Lower leg skin (tissue), 4 donors: ENCODE measurements at places on chromosomes 3 and 15. TPM values are rescaled to one million over a fixed set of nuclear protein-coding genes. Genes with fewer than 3 reads are reported as not detected.

- no peak for DNase-seq
Observed at GRCh38 chr3:117439812-117440211, 730.2 kb downstream of the TUSC7 start.

GRCh38 chr3:152322756-152323155 is 54.0 kb downstream of the MBNL1 start:
- no peak for DNase-seq

DNA sequence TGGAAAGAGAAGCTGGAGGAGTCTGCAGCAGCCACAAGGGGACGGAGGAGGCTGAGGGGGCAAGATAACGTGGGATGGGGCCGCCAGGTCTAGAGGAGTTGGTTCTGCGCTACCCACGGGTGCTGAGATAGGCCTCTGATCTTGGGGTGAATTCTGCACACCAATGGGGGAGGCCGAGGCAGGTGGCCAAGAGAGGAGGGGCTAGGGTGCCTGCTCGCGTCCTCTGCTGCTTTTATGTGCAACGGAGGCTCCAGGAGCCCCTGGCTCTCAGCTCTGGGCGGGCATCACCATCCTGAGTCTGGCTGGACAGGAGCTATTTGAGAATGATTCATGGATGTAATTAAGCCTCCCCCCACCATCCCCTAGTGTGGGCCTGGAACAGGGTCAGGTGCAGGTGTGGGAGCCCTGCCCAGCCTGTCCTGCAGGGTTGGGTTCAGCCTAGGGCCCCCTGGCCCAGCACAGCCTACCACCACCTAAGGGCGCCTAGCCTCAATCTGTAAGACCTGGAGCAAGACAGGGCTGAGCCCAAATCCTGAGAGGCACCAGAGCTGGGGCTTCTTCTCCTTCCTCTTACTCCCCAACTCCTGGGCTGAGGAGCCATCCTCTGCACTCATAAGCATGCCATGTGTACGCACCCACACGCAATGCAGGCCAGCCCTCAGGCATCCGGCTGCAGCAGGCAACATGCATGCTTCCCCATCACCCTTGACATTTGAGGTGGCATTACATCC is 32.3 kb upstream of the SEMA3F start:
- no peak for DNase-seq

- no peak for DNase-seq
Observed at GRCh38 chr15:81882504-81882903, 163.3 kb downstream of the MEX3B start.

The KCNAB1 gene
- 2.0 TPM for total RNA-seq

GRCh38 chr15:59242649-59243048 is 36.0 kb downstream of the LDHAL6B start:
- no peak for DNase-seq

DNA sequence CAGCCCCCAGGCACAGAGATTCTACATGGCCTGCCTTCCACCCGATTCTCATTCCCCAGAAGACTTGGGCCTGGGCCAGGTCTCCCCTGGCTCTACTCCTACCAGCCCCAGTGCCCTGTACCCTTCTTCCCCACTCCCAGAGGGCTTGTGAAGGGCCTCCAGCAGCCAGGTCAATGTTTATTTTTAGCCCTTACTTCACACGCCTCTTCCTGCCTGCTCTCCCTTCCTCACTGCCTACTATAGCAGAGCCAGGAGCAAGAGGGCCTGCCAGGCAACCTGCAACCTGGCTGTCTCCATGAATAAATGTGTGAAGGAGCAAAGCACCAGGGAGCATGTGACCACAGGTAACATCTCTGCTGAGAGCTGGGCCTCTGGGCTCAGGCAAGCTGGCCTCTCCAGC is 26.4 kb upstream of the APEH start:
- DNase-seq = no peak
